Kidney capillary endothelial cell (primary cell): ENCODE measurements at places on chromosomes 16 and 17.

- no peak for DNase-seq
These were observed 78.1 kb downstream of the TIMM22 start for GRCh38 chr17:1074886-1075605.

DNA sequence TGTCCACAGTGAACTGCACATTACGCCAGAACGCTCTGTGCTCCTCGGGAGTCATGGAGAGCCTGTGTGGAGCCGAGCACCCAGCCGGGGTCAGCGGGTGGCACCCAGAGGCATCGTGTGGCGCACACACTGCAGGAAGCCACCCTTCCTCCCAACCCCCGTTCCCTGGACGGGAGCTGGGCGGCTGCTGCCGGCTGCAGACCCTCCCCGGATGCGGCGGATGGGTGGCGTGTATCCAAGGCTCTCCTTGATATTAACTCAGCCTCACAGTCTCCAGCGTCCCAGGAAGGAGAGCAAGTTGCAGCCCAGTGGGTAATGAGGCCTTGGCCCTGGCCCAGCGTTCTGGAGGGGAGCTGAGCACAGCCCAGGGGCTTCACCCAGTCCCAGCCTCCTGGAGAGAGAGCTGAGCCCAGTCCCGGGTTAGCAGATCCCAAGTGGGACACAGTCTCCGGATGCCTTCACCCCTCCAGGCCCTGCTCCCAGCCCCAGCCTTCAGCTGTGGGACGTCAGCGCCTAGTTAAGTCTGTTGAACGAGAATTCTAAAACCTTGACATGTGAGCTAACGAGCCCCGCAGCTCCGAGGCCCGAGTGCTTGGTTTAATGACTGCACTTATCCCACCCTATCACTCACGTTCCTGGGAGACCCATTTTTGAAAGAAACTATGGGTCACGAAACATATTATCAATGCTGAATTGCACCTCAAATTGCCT is 86.6 kb downstream of the TBC1D16 start:
- DNase-seq = no peak

- DNase-seq = no peak
These were observed 12.4 kb downstream of the CCDC43 start for GRCh38 chr17:44677136-44677535.

GRCh38 chr17:71168053-71168741 is 952.6 kb upstream of the SOX9 start:
- no peak for DNase-seq

DNA sequence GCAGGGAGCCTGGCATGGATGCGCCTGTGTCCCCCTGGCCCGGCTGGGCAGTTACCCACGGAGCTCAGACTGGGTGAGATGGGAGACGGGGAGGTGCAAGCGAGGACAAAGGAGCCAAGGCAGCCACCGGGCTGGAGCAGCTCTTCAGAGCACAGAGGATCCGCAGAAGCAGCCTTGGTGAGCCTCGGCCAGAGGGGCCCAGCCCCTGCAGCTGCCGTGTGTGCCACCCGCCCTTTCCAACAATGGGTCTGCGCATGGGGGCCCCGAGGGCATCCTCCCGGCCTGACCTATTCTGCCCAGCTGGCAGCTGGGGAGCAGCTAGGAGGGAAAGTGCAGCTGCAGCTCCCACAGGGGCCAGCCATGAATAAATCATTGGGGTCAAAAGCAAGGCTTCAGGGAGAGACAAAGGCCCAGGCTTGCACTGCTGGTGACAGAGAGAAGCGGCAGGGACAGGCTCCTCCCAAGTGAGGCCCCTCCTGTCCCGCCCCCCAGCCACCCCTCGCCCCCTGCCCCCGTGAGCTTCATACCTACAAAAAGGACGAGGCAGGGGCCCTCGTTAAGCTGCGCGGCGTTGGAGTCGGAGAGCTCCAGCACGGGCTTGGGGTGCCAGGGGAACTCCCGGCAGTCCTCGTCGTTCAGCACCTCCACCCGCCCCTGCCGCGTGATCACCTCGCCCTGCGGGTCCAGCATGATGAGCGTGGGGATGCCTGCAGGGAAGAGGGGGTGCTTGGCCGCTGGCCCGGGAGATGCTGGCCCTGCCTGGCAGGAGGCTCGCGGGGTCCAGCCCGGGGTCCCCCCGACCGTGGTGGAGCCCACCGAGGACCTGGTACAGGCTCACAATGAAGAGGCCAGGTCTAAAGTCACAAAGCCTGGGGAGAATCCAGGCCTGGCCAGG is 22.6 kb downstream of the MRM3 start:
- DNase-seq = no peak

GRCh38 chr16:58507195-58507962 is 7.4 kb downstream of the NDRG4 start:
- DNase-seq = no peak

DNA sequence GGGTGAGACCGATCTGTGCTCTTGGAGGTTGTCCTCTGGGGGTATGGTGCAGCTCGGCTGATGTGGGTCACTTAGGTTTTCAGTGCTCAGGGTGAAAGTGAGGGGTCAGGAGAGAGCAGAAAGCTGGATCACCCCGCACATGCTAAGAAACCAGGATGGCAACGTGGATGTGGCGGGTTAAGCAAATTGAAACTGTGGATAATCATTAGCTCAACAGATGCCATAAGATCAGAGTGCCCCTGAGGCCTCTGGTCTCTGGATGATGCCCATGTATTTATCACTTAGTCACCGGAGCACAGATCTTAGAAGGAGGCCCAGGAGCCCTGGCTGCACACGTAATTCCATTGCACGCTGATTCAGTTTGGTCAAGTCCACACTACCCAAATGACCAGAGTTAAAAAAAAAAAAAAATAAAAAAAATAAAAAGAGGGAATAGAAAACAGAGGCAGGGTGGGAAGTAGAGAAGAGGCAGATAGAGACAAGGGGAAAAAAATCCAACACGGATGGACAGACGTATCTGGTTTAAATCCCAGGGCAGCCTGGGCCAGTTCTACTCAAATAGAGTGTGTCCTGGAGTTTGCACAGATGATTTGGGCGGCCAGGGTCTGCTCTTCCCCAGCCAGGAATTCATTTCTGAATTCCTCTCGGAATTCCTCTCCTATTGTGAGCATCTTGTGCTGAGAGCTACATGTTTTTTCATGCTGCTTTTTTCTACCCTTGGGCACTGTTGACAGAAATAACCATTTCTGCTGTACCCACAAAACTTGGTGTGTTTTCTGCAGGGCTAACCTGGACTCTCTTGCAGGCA is 378.3 kb downstream of the CPPED1 start:
- no peak for DNase-seq

DNA sequence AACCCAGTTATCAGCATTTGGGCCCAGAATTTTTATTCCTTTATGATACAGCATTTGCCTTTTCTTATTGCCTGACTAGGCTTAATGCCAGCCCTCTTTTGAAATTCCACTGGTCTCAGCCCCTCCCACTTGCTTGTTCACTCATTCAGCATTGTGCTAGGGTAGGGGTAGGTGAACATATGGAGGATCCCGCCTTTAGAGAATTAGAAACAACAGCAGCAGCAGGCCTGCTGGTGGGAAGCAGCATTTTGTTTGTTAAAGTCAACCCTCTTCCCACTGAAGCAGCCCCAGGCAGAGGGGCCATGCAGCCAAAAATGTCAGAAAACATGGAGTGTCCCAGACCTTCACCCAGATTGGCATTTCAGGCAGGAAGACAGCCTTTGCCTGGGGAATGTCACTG is 1355.2 kb downstream of the CDH8 start:
- no peak for DNase-seq

DNA sequence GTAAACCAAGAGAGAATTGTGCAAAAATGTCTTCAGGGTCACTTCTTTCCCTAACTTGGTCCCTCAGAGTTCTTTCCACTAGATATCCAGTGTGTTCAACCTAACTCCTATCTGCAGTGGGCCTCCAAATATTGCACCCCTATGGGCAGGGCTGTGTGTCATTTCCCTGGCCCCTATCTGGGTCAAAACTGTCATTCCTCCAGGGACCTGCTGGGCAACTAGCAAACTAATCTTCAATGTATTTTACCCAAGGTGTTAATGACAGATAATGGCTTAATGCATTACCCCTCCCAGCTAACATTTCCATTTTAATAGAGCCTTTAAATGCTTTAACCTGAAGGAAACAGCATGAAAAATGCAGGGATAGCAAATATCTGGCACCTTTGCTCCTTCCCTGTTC is 25.8 kb upstream of the SKAP1 start:
- DNase-seq = no peak

DNA sequence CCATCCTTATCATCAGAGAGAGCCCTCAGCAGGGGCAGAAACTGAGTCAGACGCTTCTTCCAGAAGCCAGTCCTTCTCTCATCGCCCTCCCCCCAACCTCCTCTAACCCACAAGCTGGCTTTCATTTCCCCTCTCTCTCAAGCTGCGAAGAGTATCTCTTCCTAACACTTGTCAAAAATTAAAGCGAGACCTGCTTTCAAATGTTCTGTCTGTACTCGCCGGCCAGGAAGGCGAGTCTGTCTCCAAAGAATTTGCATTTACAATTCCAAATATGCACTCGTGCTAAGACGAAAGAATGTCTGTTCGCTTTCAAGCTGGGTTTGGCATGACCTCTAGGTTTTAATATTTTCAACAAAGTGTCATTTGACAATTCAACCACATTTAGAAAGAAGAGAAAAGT is 140.4 kb downstream of the RGS9 start:
- DNase-seq = no peak

DNA sequence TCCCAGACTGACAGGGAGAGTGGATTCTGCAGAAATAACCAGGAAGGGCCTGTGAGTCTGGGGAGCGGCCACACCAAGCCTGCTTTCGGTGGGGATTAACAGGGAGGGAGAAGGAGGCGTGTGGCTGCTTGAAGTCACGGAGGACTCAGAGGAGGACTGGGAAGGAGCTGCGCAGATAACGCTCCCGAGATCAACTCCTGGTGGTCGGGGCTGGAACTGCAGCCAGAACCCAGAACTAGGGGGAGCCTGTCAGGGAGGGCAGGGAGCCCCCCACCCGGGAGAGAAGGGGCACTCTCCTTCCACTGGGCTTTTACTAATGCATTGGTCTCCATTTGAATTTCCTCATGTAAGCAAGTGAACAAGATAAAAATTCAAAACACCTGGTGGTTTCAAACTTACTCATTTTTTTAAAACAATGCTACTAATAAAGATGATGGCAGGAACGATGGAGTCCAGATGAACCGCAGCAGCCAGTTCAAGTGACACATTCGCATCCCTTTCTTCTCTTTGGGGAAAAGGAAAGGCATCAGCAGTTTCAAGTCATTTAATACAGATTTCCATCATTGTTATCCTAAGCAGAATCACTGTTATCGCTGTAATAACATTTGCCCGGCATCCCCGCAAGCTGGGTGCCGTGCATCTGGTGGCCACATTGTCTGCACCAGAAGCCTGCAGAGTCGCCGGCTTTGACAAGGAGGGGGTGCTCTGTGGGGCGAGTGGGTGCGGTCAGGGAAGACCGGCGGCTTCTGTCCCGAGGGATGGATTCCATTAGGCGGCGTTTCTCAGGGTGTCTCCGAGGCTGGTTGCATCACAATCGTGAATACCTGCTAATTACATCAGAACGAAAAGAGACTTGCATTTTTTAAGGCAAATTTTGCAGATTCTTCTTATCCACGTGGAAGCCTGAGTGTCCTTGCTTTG is 183.0 kb downstream of the FOXL1 start:
- DNase-seq = peak; percentile 33

DNA sequence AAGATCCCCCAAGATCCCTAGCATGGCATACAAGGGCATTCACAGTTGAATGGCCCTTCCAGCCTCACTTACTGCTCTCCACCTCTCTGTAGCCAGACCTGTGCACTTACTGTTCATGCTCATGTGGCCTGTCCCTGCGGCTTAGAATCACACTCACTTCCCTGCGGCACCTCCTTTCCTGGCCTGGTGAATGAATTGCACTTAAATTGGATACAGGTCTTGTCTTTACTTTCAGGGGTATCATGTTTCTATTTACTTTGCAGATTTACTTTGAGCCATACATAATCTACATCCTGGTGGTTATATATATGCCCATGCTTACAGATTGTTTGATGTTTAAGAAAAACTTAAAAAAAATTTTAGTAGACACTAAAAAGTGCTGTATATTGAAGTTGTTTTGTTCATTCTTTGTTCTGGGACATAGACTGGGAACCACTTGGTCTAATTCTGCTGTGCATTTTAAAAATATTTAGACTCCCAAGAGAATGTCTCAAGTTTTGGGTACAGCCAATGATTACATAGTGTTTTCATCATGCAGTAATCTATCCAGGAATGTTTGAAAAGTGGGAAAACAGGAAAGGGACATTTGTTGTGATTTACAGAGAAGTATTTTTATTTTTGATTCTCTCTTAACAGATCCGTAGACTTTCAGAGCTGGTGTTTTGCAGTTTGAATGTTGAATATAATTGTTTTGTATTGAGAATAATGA is 63.9 kb downstream of the NUP88 start:
- DNase-seq = no peak

DNA sequence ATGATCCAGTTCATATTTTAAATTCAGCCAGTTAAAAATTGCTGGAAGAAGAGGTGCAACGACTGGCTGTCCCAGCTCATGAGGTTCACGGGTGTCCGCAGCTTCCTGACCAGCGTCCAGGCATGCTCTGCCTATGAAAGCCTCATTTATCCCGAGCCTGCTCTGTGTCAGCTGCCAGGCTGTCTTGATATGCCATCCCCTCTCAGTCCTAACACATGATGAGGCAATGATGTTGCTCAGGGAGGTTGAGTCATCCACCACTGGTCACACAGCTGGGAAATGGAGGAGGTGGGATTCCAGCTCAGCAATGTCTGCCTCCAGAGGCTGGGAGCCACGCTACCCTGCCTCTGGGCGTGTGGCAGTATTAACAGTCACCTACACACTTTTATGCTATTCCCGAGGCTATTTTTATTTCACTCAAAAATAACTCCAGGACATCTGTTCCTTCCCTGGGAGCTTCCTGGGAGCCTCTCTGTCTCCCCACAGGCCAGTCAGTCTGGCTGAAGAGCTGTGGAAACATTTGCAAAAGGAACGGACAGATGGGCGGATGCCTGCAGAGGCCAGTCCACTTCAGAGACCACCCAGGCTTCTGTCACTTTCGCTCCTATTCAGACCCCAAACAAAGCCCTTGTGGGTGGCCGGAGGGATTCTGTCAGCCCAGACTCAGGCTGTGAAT is 22.5 kb downstream of the RAB11FIP4 start:
- peak; percentile 4 for DNase-seq

DNA sequence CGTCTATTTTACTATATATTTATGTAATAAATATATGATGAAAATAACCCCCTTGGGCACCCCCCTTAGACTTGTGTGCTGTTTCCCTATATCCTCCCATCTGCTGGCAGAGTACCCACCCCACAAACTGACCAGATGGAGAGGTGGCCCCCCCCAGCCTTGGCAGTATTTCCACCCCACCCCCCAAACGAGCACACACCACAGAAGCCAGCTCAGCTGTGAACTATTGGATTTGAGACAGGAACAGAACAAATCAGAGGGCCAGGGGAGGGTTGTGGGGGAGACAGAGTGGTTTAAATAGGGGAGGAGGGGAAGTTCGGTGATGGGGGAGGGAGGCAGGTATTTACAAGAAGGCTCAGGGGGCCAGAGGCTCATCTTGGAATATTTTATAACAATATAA is 7.8 kb downstream of the NR1D1 start:
- DNase-seq = no peak

- DNase-seq = no peak
These were observed 1.0 kb downstream of the TMEM114 start for GRCh38 chr16:8589057-8589899.

- no peak for DNase-seq
These were observed 39.2 kb downstream of the NDE1 start for GRCh38 chr16:15689290-15689689.
